Brain (organoid and tissue), 16 donors: ENCODE measurements at places on chromosomes 7 and 10.

GRCh38 chr7:49001610-49002033 is 77.3 kb downstream of the CDC14C start:
- peak; percentile 32 for DNase-seq

- no peak for DNase-seq
Measured at GRCh38 chr7:95922191-95922590, 149.8 kb downstream of the DYNC1I1 start.

DNA sequence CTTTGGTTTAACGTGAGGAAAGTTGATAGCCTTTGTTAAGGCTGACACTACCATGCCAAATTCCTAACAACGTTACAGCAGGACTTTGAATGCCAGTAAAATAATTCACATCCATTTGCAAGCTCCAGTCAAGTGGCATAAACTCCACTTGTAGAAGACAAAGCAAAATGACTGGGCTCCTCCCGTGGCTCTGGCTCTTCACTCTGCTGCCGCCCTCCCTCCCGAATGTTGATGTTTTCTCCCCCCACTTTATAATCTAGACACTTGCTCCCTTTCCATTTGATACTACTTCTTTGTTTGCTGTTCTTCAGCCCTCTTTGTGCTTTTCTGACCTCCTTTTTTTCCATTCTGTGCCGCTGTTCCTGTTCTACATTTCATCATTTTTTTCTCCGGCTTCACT is 22.8 kb upstream of the ITGB8 start:
- peak; percentile 77 for DNase-seq

GRCh38 chr10:13830385-13830784 is 243.6 kb downstream of the PRPF18 start:
- DNase-seq, result no peak

GRCh38 chr7:157974678-157975230 is 612.9 kb downstream of the PTPRN2 start:
- DNase-seq, result no peak

DNA sequence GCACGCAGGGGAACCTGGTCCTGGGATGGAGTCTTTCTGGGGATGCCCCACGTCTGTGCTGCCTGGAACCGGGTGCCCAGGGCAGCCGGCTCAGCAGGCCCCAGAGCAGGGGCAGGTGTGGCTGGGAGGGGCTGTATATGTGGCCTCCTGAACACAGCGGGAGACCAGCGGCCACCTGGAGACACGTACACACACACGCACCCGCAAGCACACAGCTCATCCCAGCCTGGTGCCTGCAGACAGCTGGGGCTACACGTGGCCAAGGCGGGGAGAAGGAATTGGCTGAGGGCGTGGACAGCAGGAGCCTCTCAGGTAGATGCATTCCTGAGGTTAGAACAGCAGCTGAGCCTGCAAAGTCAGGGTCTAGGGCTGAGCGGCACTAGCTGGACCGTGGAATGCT is 14.0 kb downstream of the ADAM8 start:
- DNase-seq, result peak; percentile 7

DNA sequence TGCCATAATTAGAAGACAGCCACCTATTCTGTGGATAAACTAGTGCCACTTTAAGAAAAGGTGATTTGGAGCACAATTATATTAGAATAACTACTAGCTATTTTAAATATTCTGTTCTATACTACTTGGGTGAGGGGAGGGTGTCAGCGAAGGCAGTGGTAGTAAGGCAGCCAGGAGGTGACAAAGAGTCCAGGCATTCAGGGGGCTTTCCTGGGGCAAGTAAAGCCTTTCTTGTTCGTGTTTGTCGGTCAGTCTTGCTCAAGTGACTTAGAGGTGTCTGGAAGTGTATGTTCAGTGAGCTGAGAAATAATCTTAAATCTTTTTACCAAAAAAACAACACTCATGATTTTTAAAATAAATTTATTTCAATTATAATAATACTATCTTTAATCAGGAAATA is 34.4 kb downstream of the ADD3 start:
- no peak for DNase-seq

GRCh38 chr10:7417103-7417623 is 6.3 kb upstream of the SFMBT2 start:
- DNase-seq, result peak; percentile 84

DNA sequence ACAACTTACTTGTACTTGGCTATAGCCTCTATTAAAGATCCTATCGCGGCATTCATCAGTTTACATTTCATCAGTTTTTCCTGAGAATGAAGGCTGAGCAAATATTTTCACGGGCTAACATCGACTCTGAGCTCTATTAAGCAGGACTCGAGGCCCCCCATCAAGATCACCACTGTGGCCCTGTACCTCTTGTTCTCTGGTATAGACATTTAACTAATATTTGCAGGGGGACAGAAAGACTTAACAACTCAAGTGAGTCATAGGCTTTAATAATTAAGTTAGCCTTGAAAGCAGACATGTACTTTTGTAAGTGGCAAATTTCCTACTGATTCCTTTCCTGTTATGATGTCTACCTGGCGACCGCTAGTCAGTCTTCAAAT is 45.4 kb downstream of the DOCK4 start:
- DNase-seq, result no peak

DNA sequence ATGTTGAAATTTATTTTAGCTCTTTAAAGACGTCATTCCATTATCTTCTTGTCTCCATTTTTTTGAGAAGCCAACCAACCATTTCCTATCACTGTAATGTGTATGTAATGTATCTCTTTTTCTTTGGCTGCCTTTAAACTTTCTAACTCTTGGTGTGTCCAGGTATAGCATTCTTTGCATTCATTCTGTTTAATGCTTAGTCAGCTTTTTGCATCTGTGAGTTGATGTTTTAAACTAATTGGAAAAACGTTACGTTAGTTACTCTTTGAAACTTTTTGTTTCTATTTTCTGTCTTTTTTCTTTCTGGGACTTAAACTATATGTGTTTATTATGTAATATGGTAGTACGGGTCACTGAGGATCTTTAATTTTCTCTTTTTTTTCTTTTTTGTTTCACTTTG is 77.4 kb upstream of the PPP1R9A start:
- DNase-seq, result no peak

DNA sequence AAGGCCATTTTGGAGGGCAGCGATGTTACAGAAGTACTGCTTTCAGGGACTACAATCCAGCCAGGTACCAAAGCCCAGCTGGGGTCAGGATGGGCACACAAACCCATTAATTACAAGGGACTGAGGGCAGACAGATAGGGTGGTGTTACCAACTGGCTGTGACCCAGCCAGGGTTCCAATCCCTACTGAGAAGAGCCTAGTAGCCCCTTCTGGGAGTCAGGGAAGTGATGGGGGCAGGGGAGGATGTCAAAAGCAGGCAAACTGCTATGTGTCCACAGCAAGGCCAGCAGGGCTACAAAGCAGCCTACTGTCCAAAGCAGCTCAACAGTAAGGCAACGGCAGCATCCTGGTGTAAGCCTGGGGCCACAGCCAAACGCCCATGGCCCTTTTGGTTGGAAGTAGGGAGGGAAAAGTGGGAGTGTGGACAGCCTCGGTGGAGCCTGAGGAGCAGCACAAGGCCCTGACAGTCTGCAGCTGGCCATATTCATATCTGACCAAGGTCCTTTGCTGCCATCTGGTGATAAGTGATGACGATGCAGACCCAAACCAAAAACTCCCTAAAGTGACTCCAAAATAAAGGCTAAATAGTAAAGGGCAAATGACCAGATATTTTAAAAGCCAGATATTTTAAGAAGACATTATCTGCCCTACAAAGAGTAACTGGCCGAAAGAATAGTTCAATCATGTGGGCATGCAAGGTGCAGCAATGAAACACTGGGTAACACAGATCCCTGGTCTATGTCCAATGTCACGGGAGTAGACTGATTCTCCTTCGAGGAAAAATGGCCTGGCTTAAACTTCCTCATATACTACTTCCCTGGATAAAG is 56.9 kb downstream of the XPNPEP1 start:
- peak; percentile 78 for DNase-seq

DNA sequence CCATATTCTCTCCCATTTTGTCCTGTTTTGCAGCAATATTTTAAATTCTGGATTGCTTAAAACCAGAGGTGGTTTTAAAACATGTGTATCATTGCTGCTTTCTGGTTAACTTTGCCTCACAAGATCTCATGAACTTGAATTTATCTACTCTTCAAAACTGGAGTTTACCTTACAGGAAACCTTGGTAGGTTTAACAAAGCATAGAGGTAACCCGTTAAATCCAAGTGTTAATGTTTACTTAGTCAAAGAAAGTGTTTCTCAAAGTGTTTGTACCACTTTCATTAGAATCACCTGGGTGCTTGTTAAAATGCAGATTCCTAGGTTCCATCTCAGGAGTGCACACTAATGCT is 44.0 kb upstream of the VDAC2 start:
- DNase-seq, result no peak

- DNase-seq, result peak; percentile 11
Measured at GRCh38 chr7:108167460-108167859, 37.3 kb upstream of the LAMB4 start.

DNA sequence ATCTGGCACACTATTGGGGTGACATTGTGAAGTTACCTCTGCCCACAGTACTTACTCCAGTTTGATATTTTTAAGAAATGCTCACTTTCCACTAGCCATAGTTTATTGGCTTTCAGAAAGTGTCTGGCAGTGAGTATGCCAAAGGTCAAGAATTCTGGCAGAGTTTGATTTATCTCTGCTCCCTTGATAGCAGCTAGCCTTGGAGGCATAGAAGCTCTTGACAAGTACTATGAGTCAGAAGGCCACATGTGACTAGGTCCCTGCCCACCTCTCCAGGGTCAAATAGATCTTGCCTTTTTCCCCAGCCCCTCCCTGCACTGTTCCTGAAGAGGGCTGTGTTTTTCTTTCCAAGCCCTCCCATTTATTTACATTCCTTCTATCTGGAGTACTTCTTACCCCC is 202.2 kb downstream of the AUTS2 start:
- no peak for DNase-seq

DNA sequence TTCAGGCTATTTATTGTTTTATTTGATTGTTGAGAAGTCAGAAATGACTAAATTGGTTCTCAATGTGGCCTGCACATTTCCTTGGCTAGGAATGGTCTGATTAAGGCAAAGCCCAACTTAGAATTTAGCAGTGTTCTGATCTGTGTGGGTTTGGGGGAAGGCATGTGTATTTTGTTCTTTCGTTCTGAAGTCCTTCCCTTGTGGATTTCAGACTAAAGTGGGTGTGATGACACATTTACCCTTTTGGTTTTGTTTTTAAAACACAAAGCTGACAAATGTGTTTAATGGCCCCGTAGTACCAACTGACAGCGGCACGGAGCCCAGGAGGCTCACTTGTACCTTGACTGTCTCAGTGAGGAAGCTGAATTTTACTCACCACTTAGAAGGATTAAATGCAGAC is 452.3 kb upstream of the GALNT17 start:
- no peak for DNase-seq

- no peak for DNase-seq
Measured at GRCh38 chr7:43753843-43754242, 4.6 kb upstream of the BLVRA start.

DNA sequence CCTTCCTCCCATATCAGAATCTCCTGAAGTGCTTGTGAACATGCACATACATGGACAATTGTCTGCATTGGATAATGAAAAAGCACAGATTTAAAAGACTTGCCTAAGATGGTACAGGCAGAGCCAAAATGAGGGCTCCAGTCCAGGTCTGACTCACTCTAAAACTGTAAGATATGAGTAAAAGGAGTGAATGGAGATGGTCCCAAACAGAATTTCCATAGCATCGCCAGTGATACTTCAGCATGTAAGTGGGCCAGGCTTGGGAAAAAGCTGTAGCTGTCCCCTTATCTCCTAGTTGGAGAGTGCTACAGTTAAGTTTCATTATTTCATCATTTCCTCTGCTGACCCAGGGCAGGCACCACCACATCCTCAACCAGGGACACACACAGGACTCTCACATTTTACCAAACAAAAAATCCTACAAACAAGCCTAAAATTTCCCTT is 26.4 kb upstream of the IL6 start:
- DNase-seq, result no peak

- DNase-seq, result no peak
Measured at GRCh38 chr10:36943544-36943943, 181.9 kb upstream of the ANKRD30A start.

DNA sequence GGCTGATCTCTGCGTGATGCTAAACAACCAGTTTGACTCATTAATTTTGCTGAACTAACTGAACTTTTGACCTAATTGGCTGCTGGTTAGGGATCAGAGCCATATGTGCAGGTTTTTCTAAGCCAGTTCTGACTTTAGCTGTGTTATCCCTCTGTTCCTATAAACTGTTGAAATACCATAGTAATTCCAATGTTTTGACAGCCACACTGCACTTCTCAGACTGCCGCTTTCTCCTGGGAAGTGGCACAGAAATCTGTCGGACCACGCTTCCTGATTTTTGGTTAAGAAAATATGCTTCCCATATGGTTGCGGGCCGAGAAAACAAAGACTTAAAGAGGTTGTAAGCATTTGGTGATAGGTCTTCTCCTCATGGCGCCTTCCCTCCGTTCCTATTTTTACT is 42.3 kb downstream of the TBXAS1 start:
- peak; percentile 13 for DNase-seq

- peak; percentile 67 for DNase-seq
Measured at GRCh38 chr10:27558612-27559020, 54.5 kb downstream of the RAB18 start.
